ENCODE measurements at places on chromosomes 1 and 21.
A peak's percentile ranks its signal among the peaks of the same experiment; 100 is the strongest.

DNA sequence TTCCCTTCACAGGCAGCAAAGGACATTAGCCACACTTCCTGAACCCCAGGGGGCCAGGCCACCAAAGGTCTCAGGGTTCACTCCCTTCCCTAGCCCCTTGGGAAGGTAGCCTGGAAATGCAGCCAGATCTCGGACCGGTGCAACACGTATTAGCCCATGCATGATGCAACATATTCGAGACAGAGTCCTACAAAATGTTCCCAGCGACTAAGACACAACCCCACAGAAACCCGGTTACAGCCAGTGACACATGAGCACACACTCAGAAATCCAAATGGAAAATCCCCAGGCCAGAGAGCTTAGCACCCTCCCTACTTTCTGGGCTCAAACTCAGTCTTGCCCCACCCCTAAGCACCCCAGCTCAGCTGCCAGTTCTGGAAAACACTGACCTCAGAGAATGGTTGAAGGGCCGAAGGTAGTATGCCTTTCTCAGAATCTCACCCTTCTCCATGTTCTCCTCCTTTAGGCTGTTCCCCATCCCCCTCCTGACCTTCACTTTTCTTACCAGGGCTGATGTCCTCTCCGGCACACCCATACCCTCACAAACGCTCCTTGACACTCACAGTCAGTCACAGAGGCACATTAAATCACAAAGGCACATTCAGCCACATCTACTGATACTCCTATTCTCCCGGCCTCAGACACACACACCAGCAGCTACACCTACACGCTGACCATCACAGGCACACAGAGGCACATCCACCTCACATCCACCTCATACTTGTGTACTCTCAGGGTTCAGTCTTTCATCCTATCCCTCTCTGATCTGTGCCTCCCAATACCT, at the start of gene TSPAN1:
Gene TSPAN1, plus strand, starts transcription at position 640 of the 784 bp plus-strand sequence. CDS start 6,021 bp downstream, outside the sequence.
- DNase-seq, result peak; percentile 57

GRCh38 chr1:221161571-221162041, 282.4 kb downstream of the HLX start:
- peak; percentile 61 for DNase-seq

DNA sequence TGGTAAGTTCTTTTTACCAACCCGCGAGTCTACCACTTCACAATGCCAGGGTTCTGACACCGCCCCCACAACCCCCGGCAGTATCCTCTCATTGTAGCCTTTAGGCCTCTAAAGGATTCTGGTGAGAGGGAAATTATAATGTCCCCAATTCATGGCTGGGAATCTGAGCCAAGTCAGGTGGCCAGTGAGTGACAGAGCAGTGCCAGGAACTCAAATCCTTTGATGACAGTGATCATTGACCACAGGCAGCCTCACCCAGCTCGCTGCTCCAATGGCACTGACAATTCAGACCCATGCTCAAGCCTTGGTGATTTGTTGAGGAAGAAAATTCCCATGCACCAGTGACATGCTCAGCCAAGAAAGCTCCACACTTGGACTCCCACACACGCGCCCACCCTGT, 63.4 kb upstream of the CSF1 start:
- DNase-seq, result no peak

- no peak for DNase-seq
Measured at GRCh38 chr1:28428990-28429520, 59.5 kb downstream of the PHACTR4 start.

DNA sequence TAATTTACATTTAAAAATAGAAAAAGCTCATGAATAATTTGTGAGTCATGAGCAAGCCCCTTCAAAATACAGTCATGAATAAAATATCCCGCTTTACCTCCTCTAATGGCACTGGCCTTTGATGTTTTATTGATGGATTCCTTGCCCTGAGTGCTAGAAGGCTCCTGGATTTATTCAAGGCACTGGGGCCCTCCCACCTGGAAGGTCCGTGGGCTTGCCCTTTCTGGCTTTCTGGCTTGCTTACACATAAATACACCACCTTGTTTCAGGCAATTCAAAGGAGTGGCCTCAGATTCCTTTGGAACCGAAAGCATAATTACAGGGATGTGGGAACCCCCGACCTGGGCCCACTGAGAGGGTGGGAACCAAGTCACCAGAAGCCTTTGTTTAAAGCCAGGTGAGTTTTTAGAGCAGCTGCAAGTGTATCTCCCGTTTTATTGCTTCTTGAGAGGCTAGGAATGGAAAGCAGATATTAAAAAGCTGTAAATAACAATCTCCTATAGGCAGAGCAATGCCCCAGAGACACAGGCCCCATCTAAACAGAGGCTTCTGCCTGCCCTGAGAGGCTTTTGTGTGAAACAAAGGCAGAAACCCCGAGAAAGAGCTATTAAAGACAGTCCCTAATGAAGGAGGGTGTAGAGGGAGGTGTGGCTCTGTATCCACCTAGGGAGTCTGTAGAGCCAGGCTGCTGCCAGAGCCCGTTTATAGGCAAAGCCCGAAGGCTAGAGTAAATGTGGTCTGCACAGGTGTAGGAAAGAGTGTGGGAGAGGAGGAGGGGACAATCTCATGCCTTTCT, 126.4 kb downstream of the FAM78B start:
- DNase-seq, result no peak

All from fibroblast of mammary gland (primary cell).